ENCODE measurements at places on chromosomes 6 and 20.

DNA sequence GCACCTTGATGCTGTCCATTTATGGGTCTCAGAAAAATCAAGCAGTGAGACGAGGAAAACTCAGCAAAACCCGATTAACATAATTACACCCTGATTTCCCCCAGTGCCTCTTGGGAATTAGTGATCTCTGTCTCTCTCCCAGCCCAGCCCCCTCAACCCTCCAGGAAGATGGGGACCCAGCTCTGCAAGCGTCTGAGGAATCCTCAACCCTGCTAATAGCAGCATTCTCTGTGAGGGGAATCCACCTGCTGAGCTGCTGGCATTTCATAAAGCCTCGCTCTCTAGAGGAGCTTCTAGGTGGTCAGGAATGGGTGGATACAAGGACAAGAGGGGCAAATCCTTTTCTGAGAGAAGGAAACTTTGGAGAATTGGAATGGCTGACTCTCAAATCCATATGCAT lies 13.9 kb downstream of the NR2E1 start:
- DNase-seq, result no peak

GRCh38 chr6:151806757-151807512 lies 547 bp upstream of the ESR1 start:
- DNase-seq, result no peak

- DNase-seq, result no peak
Observed at GRCh38 chr6:106913111-106913510, 61.4 kb downstream of the CD24 start.

DNA sequence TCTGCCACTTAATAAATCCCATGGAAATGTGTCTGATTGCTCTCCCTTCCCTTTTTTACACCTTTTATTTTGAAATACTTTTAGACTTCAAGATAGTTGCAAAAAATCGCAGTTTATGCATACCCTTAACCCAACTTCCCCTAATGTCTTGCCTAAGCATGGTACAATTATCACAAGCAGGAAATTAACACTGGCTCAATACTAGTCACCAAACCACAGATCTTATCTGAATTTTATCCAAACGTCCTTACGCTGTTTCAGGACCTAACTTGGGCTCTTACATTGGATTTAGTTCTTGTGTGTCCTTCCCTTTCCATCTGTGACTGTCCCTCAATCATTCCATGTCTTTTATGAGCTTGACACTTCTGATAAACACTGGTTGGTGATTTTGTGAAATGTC lies 146.3 kb downstream of the ZNF217 start:
- no peak for DNase-seq

- DNase-seq, result no peak
Observed at GRCh38 chr6:106309766-106310373, 15.7 kb downstream of the ATG5 start.

DNA sequence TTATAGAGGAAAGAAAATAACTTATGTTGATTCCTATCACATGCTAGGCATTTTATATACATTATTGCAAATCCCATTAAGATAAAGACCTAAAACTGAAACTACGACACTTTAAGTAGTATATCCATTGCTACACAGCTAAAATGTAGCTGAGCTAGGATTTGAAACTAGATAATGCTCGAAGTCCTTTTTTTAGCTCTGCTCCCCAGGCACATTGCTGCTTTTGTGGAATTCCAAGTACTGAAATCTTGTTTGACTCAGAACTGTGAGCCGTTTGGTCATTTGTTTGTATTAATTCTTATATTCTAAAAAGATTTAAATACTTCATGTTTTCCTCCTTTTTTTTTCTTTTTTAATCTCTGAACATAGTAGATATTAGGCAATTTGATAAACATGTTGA lies 644.8 kb downstream of the HACE1 start:
- DNase-seq, result no peak

DNA sequence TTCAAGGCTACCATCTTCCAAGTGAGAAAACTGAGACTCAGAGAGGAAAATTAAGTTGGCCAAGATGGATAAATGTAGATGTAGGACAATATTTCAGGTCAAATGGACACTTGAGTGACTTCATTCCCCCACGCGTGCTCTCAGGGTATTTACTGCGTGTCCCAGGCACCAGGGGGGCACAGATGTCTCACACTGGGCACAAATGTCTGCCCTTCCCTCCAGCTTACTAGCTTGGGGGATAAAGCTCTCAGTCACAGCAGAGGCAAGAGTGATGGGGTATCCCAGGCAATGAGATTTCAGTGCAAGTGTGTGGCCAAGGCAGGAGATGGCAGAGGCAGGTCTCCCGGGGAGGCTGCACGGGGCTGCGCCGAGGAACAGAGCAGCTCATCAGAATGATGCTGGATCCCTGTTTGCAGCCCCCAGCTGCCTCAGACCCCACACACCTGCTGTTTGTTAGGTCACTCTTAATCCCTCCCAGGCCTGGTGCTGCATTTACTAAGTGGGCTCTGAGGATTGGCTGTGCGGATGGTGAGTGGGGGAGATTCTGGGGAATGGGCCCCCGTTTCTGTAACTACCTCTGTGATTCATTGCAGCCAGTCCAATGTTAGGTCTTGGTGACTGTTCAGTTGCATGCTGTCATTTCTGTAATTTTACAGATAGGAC lies 44.1 kb downstream of the PTK7 start:
- DNase-seq, result no peak

- no peak for DNase-seq
Observed at GRCh38 chr20:36273414-36274180, 32.5 kb upstream of the DLGAP4 start.

Data from stimulated activated CD8-positive, alpha-beta memory T cell treated with anti-CD3 and anti-CD28 coated beads, Interleukin-2, amount 100 ng/mL, for 48 hours (primary cell).